NCI-H1105 (cell line): ENCODE measurements at places on chromosomes 6 and 20.
A peak's percentile ranks its signal among the peaks of the same experiment; 100 is the strongest.

GRCh38 chr20:11271319-11271718 lies 597.5 kb upstream of the JAG1 start:
- no peak for DNase-seq

- DNase-seq: no peak
Observed at GRCh38 chr20:31440012-31440659, at the start of gene DEFB123. TSS of gene DEFB123 (plus strand) at chr20:31440632. CDS start at chr20:31440699, 67 bp downstream.

- DNase-seq: no peak
Observed at GRCh38 chr20:52926505-52926904, 45.7 kb upstream of the TSHZ2 start.

GRCh38 chr20:17646961-17647301 lies 35.1 kb downstream of the RRBP1 start:
- DNase-seq: peak; percentile 67

- DNase-seq: no peak
Observed at GRCh38 chr6:82068721-82069120, 178.8 kb downstream of the IBTK start.

DNA sequence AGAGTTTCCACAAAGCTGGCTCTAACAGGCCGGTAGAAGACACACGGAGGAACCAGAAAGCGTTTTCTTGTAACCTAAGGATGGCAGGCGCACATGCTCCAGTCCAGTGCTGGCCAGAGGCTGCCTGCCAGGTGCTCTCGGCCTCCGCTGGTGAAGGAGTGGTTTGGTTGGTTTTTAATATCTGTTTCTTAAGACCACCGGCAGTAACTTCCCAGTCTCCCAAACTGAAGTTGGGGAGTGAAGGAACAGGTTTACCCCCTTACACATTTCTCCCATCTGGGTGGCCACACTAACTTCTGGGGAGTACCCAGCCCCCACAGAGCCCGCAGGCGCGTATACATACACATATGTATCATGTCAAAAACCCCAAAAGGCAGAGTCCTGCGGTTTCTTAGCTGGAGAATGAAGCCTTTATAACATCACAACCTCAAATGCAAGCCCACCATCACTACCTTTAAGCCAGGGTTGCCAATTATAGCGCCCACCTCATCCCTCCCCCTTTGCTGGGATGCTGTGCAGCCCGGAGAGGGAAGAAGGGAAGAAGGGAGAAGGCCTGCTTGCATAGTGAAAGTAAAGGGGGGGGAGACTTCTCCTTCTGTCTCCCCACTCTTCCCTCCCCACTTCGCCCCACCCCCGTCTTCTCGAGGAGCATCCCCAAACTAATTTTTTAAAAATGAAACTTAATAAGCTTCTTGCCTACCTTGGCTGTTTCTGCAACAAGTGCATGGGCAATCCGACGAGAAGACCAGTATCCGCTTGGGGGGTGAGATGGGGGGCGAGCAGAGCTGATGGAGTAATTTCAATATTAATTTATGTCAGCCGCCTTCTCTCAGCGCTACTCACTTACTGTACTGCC lies 1.0 kb downstream of the TRERF1 start:
- DNase-seq: no peak

GRCh38 chr6:3386374-3386857 lies 70.4 kb downstream of the SLC22A23 start:
- no peak for DNase-seq

- no peak for DNase-seq
Observed at GRCh38 chr6:85678026-85678601, 35.4 kb upstream of the SYNCRIP start.

- no peak for DNase-seq
Observed at GRCh38 chr6:116326181-116326671, 44.5 kb upstream of the DSE start.

DNA sequence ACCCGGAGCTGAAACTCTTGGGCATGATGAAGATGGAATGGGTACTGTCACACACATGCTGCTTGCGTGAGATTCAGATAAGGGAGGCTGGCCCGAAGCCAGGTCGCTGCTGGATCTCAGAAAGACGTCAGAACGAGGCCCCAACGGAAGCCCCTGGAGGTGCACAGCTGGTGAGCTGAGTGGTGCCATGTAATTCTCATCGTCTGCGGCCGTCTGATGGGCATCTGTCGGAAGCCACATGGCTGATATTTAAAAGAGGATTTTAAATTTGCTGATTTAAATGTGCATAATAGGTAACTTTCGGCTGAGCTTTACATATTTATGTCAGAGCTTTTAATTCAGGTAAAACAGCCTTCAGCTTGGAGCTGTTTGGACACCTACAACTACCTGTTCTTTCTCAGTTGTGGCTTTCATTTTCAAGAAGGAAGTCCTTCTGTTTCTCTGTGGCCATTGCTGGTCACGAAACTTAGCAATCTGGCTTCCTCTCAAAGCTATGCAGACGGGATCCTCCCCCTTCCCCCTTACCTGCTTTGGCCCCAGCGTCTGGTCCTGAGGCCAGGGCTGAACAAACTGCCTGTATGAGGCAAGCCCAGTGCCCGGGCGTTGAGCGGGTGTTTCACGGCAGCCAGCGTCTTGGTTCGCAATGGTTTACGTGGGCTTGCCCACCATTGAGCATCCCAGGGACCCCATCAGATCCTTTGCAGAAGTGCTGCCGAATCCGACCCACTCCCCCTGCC lies 9.2 kb downstream of the SLCO4A1 start:
- peak; percentile 60 for DNase-seq

DNA sequence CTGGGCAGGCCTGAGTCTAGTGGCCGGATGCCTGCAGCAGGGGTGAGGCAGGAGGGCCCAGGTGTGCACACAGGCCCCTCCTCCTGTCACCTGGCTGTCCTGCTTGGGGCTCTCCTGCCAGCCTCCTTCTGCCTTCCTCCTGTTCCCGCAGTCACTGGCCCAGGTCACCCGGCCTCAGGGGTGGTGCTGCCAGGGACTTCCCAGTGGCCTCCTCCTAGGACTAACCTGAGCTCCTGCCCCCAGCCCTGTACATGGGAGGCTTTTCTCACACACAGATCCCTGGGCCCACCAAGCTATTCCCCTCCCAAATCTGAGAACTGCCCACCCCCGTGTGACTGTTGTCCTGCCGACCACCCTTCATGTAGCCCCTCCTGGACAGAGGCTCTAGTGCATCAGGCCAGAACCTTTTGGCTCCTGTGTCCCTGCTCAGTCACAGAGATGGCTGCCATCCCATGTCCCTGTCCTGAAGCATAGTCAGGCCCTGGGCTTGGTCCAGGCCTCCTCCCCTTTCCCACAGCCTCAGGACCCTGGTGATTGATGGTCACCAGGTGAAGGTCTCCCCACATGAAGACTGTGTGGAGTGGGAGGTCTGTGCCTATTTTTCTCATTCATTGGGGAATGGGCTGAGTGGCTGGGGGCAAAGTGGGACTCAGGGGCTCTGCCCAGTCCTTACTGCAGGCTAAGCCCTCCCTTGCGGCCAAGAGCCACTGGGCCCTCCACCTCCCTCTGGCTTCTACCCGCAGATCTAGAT lies 1.1 kb upstream of the ULBP1 start:
- no peak for DNase-seq

DNA sequence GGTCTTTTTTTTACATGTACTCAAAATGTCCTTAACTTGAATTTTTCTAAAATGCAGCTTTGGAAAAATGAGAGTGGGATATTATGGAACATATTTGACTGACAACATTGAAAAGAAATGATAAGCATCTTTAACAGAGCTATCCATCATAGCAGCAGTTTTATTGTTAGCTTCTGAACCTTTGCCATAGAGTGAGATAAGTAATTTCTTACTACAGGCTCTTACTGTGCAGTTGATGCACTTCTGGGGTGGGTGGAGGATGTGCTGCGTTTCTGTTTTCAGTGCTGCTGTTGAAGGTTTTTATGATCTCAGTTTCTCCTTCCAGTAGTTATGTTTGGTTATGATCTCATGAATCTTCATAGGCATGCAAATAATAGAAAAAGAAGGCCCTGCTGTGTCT lies 267.0 kb downstream of the TMEM242 start:
- DNase-seq: no peak

- no peak for DNase-seq
Observed at GRCh38 chr6:80402266-80402665, 295.8 kb downstream of the BCKDHB start.

- no peak for DNase-seq
Observed at GRCh38 chr20:53873230-53873604, 197.2 kb downstream of the BCAS1 start.

GRCh38 chr6:125294036-125294435 lies 7.7 kb downstream of the HDDC2 start:
- DNase-seq: no peak

DNA sequence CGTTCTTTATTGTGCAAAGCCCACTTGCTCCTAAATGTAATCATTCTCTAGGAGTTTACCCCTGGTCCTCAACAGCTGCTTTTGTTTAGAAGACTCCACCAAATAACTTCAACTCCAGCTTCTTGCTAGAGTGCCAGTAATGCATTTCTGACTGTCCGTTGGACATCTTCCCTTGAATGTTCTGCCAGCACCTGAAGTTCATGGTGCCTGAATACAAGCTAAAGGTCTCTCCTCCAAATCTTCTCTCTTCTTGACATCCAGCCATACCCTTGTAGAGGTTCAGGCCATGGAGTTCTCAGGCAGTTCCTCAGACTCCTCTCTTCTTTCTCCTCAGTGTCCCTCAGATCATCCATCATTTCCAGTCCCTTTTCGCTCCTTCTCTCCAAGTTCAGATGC lies 21.7 kb downstream of the PHACTR2 start:
- no peak for DNase-seq

GRCh38 chr6:2693231-2693630 lies 57.5 kb downstream of the MYLK4 start:
- DNase-seq: no peak

DNA sequence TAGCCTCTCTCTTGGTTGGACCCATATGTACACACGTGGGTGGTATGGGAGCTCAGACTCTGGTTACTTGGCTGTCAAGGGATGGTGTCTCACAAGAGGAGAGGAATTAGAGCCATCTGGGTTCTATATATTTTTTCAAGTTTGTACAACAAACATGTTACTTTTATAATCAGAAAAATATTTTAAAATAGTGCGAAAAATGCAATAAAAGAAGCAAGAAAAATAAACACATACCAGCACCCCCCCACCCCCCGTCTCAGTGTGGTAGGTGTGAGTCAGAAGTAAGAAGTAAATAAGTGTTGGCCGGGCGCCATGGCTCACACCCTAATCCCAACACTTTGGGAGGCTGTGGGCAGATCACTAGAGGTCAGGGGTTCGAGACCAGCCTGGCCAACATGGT lies 2.1 kb upstream of the TIAM2 start:
- DNase-seq: no peak

DNA sequence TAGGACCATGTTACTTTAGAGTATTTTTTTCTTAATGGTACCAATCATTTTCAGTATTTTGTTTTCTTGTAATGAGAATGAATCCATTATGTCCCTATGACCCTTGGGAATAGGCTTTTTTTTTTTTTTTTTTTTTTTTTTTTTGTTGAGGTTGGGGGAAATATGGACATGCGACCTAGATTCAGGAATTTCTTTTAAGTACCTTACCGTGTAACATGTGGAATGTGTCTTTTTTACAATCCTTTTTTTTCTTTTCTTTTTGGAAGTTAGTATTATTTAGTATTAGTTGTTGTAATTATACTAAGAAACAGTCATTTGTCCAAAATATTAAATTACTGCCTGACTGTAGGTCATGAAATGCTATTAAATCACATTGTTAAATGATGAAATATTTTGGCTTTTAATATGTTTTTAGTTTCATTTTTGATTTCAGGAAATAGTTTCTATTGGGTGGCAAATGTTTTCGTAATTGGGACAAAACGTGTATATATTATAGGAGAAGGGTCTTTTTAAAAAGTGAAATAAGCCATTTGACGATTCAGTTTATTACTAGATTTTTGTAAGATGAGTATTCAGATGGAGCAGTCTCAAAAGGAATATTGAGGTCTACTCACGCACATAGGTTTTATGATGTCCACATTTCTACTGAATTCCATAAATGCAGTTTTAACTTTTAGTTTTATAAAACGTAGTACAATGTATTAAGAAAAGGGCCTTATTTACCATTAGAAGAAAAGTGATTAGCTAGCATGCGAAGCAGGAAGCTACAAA lies 4.9 kb downstream of the ARID1B start:
- DNase-seq: no peak

GRCh38 chr6:81589465-81590313 lies 162.8 kb downstream of the TENT5A start:
- no peak for DNase-seq

DNA sequence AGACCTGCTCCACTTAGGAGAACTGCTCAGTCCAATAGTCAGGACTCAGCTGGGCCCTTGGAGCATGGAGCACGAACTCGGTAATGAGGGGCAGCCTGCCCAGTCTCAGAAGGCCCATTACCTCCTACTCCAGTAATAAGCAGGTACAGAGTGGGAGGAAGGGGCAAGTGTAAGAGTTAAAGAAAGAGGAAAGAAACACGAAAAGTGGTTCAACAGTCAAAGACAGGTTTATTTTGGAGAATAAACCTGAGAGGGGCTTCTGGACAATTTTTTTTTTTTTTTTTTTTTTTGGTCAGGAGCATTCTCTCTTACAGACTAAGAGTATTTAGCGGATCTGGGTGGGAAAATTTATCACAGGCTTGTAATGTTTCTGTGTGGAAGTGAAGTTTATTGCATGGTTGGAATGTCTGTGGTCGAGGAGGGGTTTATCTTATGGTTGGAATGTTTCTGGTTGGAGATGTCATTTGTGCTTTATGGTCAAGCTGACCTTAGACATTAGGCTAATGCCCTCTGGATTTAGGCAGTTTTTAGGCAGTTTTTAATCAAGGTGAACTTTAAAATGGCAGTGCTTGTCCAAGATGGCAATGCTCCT lies 340.1 kb downstream of the BCKDHB start:
- DNase-seq: no peak

DNA sequence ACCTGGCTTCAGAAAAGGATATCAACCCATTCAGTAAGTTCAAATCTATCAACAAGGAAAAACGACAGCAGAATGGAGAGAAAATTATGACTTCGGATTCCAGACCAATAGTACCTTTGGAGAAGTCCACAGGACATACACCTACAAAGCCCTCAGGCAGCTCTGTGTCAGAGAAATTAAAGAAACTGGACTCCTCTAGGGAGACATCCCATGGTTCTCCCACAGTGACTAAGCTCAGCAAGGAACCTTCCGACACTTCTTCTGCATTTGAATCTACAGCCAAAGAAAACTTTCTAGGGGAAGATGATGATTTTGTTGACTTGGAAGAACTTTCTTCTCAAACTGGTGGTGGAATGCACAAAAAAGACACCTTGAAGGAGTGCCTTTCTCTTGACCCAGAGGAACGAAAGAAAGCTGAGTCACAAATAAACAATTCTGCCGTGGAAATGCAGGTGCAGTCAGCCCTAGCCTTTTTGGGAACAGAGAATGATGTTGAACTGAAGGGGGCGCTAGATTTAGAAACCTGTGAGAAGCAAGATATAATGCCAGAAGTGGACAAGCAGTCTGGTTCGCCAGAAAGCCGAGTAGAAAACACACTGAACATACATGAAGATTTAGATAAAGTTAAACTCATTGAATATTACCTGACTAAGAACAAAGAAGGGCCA lies 67.4 kb upstream of the HINT3 start:
- no peak for DNase-seq

DNA sequence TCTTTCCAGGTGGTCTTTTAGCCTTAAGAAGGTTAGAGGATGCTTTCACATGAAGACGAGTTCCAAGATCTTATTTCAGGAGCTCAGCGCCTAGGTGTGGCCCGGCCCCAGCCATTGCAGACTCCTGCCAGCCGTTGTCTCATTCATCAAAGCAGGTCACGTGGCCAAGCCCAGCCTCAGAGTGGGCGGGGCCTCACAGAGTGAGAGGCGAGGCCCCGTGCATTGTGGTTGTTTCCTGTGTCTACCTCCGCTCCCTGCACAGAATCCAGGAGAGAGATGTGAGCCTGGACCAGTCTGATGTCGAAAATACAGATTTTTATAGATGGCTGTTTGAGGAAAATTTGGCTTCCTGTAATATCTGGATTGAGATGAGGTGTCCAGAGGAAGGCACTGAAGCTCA lies 49.2 kb upstream of the CST5 start:
- DNase-seq: no peak

- no peak for DNase-seq
Observed at GRCh38 chr20:48723308-48724264, 104.2 kb downstream of the PREX1 start.
